ENCODE measurements at places on chromosomes 2 and 18.

DNA sequence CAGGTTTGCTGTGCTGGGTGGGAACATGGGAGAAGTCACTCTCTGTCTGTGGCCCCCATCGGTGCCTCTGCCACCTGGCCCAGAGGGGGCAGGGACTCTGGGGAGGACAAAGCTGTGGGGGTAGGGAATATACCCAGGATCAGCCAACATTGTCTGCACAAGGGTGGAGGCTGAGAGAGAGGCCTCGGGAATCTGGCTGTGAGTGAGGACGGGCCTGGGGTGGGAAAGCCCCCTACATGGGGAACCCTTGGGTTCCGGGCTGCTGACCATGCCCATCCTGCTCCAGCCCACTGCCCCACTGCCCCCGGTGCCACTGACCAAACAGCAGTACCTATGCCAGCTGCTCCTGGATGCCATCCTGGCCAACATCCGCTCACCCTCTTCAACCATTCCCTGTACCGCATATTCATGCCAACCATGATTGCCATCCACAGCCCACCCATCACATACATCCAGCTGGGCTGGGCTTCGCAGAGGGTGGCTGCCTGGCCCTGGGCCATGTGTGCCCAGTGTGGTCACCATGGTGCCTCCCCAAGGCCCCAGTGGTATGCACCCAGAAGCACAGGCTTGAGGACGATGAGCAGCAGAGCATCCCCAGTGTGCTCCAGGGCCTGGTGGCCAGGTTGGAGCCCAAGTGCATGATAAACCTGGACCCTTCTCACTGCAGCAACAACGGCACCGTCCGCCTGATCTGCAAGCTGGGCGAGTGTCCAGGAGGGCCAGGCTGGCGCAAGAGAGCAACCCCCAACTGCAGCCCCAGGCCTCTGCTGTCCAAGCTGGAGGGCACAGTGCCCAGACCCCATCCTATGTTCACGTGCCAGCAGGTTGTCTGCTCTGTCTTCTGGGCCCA is 6.9 kb upstream of the POTEF start:
- no peak for DNase-seq

- peak; percentile 3 for DNase-seq
These were observed 2.5 kb upstream of the C2orf15 start for GRCh38 chr2:99139003-99139402.

- no peak for DNase-seq
These were observed 76.8 kb downstream of the ZFP36L2 start for GRCh38 chr2:43149482-43150107.

- peak; percentile 69 for DNase-seq
These were observed 185.6 kb upstream of the COL3A1 start for GRCh38 chr2:188788621-188789020.

DNA sequence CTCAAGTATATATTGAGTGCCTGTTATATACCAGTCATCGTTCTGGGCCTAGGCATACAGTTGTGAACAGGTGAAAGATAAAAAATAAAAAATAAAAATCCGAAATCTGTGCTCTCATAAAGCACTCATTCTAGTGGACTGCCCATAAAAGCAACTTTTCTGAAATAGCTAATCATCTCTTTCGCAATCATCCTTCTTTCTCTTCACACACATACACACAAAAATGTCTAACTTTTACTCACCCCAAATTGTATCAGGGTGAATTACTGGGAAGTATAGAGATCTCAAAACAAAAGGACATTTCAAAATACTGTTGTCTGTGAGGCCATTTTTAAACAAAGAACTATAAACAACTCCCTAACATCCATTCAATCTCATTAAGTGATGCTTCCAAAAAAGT is 29.6 kb upstream of the ORC2 start:
- no peak for DNase-seq

DNA sequence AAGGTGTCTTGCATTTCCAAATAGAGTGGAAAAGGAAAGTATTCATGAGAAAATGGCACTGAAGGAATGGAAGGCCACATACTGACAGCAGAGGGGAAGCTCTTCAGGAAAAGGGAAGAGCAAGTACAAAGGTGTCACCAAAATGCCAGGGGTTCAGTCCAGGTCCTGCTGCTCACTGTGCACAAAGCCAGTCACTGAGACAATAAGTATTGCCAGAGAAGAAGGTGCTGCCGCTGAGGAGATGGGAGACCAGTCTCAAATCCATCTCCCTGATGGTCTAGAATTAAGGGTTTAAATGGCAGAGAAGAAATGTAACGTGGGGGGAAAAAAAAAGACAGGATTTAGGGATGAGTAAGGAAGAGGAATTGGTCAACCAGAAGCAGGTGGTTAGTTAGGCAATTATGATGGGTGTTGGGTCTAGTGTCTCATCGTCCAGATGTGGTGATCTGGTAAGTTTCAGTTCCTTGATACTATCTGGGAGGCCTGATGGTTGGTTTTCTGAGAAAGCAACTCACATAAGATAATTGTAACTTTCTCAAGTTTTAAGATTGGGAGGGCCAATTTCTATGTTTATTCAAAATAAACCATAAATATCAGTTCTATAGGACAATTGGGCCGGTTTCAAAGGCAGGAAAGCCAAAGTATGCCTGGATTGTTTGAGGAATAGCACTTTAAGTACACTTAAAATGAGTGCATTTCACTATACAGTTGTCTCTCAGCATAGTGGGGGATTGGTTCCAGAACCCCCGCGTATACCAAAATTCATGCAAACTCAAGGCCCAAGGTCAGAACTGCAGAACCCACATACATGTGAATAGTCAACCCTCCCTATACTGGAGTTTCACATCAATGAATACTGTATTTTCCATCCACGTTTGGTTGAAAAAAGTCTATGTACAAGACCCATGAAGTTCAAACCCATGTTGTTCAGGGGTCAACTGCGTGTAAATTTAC is 109.1 kb upstream of the DNAJC10 start:
- DNase-seq = no peak

- DNase-seq = no peak
These were observed 7.5 kb upstream of the RNF144A start for GRCh38 chr2:6909431-6910385.

DNA sequence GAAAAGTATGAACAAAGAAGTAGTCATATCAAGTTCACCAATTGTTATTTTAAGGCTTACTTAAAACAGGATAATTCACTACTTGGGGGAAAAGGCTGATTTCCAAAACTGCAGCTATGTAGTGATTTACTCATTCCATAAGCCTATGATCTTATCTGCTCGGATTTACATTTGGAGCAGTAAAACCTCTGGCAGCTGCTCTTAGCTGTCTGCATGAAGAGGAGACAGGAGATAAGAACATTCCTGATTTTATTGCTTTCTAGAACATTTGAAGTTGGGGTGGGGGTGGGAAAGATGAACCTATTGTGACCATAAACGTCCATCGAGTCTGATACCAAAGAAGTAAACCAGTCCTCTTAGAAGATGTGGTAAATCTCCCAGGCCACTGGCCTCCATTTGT is 120.9 kb downstream of the MMADHC start:
- no peak for DNase-seq

- no peak for DNase-seq
These were observed 22.6 kb downstream of the ST6GAL2 start for GRCh38 chr2:106863387-106863786.

DNA sequence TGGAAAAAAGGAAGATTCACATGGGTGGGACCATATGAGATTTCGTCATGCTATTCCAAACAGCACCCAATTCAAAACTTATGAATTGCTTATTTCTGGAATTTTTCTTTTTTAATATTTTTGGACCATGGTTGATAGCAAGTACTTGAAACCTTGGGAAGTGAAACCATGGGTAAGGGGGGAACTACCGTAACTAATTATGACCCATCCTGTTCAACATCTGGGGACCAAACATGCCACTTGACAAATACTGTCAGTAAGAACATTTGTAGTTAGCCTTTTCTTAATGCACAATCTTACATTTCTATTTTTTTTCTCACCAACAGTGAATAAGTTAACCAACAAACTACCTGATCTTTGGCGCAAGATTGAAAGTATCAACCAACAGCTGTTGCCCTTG is 105.7 kb upstream of the TTC39C start:
- no peak for DNase-seq

DNA sequence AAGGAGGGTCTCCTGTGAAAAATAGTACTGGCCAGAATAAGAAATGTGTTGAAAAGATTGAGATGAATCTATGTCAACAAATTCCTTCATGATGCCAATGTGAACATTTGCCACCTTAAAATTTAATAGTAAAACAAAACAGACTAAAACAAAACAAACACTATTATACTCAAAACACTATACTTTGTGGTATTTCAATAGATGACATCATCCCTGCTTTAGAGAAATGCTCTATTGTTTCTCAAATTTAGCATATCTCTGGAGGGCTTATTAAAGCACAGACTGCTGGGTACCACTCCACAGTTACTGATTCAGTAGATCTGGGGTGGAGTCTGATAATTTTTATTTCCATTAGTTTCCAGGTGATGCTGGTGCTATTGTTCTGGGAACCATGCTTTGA is 579.4 kb upstream of the FAM98A start:
- DNase-seq = no peak

DNA sequence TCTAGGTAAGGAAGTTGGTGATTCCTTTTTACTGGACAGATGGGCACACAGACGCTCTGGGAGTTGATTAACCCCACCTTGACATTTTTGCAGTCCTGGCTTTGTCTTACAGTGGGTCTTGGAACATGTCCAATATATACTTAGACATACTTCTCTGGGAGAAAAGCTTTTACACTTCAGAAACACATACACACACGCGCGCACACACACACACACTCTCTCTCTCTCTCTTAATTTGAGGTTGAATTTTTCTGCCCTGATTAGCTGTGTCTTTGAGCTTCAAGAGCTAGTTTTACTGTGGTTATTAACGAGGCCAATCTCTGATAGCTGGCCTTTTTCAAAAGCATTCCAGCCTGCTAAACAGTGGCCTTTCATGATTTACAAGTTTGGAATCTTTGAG is 215.0 kb downstream of the MYCN start:
- no peak for DNase-seq

DNA sequence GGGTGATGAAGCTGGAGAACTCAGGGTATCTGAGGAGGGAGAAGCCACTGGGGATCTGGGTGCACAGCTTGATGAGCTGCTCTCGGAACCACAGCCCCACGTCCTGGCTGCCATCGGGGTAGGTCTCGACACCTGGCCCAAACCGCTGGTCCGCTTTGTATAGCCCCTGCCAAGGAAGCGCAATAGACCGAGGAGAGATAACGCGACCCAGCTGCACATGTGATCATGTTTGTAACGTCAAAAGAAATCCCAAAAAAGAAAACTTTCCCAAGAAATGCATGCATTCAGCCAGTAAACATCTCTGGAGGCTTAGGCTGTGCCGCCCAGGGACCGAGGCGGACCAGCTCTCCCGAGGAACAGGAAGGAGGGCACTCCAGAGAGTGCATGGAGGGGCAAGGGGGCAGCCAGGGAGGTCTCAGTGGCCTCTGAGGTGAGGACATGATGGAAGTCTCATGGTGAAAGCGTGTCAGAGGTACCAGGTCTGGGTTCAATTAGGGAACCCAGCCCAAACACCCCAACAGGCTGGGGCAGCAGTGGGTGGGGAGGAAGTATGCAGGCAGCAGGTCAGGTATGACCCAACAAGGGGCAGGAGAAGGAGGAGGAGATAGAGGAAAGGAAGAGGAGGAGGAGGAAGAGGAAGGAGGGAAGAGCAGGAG is 28.3 kb downstream of the ANKMY1 start:
- DNase-seq = no peak

DNA sequence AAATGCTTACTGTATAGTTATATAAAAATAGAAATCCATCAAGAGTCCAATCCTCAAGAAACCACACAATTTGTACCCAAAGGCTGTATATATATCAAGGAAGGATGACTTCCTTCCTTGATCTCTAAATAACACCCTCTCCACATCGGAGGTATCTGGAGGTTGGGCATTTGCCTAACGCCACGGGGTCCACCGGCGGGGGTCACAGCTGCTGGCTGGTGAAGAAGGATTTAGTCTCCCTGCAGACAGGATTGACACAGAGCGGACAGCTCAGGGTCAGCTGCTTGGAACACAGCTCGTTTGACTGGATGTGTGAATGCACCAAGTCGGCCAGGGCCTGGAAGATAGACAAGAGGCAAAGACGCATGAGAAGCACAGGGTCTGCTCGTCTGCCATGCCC is 36.0 kb downstream of the FECH start:
- DNase-seq = no peak

DNA sequence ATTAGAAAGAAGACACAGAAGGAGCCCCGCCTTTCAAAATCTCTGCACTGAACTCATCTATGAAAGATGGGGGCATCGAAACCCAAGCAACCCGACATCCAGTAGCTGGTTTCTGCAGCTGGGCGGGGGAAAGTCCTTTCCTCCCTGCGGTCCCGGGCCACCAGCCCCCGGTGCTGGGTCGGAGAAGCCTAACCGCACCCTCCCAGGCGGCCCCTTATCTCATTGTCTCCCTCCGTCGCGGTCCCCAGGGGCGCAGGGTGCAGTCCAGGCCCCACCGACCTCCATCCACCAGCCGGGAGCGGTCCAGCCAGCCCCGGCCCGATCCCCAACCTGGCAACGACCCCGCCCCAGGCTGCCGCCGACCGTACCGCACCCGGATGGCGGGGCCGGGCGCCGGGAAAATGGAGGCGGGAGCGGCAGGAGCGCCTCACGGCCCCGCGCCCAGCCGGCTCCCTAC is 452 bp downstream of the RAPH1 start:
- DNase-seq = peak; percentile 39

- peak; percentile 21 for DNase-seq
These were observed 23.0 kb downstream of the BIN1 start for GRCh38 chr2:127083819-127084503.

- no peak for DNase-seq
These were observed 118.1 kb downstream of the FHOD3 start for GRCh38 chr18:36415625-36416024.

GRCh38 chr2:232941912-232942594 is 71.0 kb downstream of the NGEF start:
- DNase-seq = peak; percentile 45

GRCh38 chr18:22332590-22332989 is 85.1 kb downstream of the CTAGE1 start:
- peak; percentile 14 for DNase-seq

DNA sequence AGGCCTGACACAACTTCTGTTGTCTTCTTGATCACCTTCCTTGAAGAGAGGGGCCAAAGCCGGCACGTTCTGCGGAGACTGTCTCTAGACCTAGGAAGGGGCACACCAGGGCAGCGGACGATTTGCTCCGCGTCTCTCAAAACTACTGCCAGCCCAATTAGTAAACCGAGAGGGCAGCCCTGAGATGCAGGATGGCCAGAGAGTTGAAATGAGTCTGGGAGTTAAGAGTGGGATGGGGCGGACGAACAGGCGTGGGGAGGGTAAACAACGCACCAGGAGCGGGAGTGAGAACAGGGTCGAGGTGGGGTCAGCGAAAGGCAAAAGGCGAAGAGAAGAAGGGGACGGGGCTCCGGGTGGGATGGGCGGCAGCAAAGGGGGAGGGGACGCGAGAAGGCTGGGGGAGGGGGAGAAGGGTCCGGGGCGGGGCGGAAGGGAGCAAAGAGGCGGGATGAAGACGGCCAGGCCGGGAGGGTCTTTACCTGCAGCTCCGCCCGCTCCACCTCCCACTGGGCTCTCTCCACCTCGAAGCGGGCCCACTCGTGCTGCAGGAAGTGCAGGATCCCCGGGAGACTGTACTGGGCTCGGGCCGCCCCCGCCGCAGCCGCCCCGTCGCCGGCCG is 476 bp downstream of the STRN start:
- peak; percentile 12 for DNase-seq

All from mammary epithelial cell (primary cell).